G401 (cell line): ENCODE measurements at places on chromosomes 5 and 9.

DNA sequence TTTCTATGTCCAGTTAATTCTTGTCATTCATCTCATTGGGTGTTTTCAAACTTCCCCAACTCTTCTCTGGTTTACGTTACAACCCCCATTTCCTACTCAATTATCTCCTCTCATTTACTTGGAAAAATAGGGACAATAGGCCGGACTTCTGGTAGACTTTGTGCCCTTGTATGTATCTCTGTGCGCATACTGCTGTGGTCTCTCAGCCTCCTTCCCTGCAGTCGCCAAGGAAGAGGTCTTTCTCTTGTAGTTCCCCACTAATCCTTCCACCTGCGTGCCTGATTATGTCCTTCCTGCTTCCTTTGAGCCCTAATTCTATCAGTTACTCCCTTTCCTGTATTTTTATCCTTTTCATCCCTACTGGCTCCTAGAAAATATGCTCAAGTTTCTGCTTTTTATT, 176.3 kb downstream of the GDNF start:
- DNase-seq, result no peak

GRCh38 chr9:89986190-89986589, 381.4 kb downstream of the GADD45G start:
- DNase-seq, result no peak

DNA sequence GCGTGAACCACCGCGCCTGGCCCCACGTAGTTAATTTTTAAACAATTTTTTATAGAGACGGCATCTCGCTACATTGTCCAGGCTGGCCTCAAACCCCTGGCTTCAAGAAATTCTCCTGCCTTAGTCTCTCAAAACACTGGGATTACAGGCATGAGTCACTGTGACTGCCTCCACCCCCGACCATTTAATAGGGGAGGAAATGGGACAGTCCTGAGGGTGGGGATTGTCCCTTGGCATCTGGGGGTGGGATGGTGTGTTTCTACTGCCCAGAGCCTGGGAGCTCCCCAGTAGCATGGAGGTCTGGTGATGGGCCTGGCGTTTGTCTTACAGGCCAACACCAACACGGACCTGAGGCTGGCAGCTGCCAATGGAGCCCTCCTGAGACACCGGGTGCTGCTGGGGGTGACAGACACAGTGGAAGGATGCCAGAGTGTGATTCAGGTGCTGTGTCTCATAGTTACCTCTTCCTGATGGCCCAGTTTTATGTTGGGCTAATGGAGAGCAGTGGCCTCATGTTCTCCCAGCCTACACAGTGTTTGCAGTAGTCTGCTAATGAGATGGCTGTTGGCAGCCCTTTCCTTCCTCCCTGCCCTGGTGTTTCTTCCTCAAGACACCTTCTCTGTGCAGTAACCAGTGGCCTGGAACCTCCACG, 22.5 kb downstream of the TMEM268 start:
- DNase-seq, result no peak

- DNase-seq, result no peak
Observed at GRCh38 chr9:130275156-130275555, 9.6 kb downstream of the HMCN2 start.

DNA sequence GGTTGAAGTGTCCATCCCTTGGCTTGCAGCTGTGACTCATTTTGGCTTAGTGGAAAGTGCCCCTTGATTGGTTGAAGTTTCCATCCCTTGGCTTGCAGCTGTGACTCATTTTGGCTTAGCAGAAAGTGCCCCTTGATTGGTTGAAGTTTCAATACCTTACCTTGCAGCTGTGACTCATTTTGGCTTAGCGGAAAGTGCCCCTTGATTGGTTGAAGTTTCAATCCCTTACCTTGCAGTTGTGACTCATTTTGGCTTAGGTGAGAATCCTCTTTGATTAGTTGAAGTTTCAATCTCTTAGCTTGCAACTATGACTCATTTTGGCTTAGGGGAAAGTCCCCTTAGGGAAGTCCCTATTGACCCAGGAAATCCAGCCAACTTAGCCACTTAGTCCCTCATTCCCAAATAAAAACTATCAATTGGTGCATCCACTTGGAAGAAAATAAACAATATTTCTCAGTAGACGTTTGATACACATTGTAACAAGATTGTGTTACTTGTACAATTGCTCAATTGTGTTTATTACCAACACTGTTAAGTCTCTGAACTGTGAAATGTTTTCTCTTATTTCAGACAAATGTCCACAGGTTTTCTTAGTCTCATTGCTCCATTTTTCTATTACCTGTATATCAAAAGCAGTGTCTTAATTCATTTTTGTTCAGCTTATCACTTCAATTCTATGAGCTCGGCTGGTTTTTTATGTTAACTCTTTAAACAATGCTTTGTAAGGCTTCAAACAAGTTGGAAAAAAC, 2308.8 kb upstream of the ACO1 start:
- DNase-seq, result no peak

- no peak for DNase-seq
Observed at GRCh38 chr9:13252852-13253251, 26.6 kb downstream of the MPDZ start.

DNA sequence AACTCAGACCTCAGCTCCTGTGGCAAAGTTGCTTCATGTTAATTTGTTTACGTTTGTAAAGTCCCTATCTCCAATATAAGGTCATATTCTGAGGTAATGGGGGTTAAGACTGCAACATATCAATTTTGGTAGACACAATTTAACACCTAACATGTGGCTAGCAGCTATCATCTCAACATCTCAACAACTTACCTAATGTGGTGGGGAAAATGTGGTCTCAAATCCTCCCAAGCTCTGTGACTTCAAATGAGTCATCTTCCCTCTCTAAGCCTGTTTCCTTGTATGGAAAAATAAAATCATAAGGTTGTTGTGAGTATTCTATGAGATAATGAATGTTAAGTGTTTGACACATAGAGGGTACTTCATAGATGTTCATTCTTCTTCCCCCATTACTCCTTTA, 443.3 kb downstream of the CDK5RAP2 start:
- no peak for DNase-seq

DNA sequence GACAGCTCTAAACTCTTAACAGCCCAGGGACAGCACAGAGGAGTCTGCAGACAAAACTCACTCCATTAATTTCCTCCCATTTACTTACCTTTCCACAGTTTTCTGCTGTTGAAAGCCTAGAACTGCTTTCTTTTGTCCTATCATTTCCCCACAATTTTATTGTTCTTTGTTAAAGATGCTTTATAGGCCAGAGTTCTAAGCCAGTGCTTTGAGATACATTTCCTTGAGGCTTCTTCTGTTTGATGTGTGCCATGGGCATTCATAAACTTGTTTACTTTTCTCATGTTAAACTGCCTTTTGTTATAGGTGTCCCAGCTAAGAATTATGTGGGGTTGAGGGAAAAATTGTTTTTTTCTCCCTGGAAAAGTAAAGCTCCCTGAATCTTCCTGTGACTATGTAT, 25.9 kb upstream of the SUB1 start:
- DNase-seq, result no peak

DNA sequence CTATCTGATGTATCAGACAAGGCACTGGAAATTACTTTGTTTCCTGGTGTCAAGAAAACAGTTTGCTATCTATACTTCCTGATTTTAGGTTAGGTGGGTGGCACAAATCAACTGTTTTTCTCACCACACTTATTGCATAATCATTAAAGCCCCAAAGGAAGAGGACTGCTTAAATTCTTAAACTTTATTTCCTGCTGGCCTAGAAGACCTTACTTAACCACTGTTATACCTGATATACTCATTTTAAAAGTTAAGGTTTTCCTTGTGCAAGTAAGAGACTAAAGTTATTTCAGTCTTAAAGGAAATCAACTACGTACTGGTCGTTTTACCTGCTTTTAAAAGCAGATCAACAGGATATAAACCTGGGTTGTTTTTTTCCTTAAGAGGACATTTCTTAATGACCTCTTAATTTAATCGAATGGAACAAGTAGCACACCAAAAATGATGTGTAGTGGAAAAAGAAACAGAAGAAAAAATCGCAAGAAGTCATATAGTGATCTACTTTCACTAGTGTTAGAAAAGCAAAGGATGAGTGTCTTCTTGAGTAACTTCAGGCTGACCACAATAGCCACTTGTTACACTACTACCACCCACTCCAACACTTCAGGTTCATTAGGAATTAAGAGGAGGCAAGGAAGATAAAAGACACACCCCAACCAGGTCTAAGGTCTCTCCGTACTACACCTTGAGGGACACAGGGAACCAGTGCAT, 974 bp downstream of the CLINT1 start:
- peak; percentile 3 for DNase-seq

- no peak for DNase-seq
Observed at GRCh38 chr9:121261107-121261460, 6.9 kb upstream of the GSN start.

GRCh38 chr5:116865651-116866050, 291.0 kb upstream of the SEMA6A start:
- DNase-seq, result no peak

GRCh38 chr9:79268806-79269205, 303.0 kb upstream of the TLE4 start:
- no peak for DNase-seq

GRCh38 chr9:26034786-26035185, 356.5 kb upstream of the TUSC1 start:
- DNase-seq, result no peak
